ENCODE measurements at places on chromosomes 6 and 20.

GRCh38 chr6:47057830-47058540, 15.9 kb upstream of the ADGRF1 start:
- DNase-seq, result no peak
- peaks cover 6% of the 10 kb centered on the region for H3K4me1 ChIP-seq
- H3K27me3 ChIP-seq, result no peaks in the 10 kb centered on the region
- no peak overlapping the region for H3K4me3 ChIP-seq
- H3K27ac ChIP-seq, result no peak overlapping the region

GRCh38 chr6:130720076-130720715, 107.0 kb upstream of the SMLR1 start:
- no peaks in the 10 kb centered on the region for H3K36me3 ChIP-seq
- DNase-seq, result no peak
- H3K4me3 ChIP-seq, result no peak overlapping the region
- no peaks in the 10 kb centered on the region for H3K4me1 ChIP-seq
- H3K27me3 ChIP-seq, result no peaks in the 10 kb centered on the region

DNA sequence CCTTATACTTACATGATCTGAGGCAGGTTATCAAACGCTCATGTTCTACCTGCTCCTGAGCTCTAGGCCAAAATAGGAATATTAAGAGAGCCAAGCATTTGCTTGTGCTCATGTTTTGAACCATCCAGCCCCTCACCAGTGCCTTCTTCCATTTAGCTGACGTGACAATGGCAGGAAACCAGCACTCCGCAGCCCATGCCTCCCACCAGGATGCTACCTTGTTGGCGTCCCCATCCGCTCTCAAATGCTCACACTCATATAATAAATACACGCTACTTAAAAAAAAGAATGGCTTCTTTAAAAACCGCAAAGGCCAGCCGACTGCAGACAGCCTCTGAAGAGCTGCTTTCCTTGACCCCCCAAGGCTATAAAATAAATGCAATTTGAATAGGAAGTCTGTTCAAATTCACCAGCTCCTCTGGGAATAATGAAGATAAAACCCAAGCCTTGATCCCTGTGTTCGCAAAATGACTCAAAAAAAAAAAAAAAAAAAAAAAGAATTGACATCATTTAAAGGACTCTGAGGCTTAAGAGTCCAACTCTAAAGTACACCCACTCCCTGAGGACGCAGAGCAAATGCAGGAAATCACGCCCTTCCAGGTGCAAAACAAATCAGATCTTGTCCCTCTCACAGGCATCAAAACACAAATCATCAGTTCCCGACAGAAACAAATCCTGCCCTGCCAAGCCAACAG, 29.0 kb downstream of the RNASET2 start:
- H3K27ac ChIP-seq, result no peak overlapping the region
- no peak overlapping the region for H3K4me3 ChIP-seq
- H3K36me3 ChIP-seq, result no peaks in the 10 kb centered on the region
- no peaks in the 10 kb centered on the region for H3K27me3 ChIP-seq
- peaks cover 29% of the 10 kb centered on the region for H3K4me1 ChIP-seq

DNA sequence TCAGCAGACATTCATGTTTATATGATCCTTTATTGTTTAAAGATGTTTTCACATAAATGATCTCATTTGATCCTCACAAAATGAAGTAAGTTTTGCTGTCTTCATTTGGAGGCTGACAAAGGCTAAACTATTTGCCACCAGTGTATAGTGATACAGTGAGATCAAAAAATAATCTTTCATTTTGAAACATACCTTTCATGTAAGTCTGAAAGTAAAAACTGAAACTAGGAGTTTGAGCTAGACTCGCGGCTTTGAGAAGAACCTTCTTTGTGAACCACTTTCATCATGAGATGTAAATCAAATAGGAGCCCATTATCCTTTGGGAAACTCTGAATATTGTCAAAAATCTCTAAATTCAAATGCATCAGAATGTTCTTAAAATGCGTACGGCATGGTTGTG, 40.3 kb upstream of the SPTLC3 start:
- H3K4me1 ChIP-seq, result no peaks in the 10 kb centered on the region
- H3K36me3 ChIP-seq, result no peaks in the 10 kb centered on the region
- no peak for DNase-seq
- H3K27ac ChIP-seq, result no peak overlapping the region

DNA sequence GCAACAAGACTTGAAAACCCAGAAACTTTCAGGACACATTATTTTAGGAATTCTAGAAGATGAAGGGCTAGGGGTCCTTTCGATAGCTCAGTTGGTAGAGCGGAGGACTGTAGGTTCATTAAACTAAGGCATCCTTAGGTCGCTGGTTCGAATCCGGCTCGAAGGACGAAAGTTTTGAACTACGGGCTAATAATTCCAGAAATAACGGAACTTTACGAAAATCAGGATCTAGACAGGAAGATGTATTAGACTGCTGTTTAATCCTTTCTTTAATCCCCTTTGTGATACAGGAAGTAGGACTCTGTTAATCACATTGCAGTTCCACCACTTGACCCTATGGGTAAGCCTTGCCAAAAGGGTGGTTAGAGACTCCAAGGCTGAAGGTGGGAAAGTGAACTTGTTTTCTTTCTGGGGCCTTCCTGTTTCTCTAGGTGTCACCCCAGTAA, 21.2 kb upstream of the ABT1 start:
- peaks cover 6% of the 10 kb centered on the region for H3K4me1 ChIP-seq
- H3K27me3 ChIP-seq, result no peaks in the 10 kb centered on the region
- no peak overlapping the region for H3K27ac ChIP-seq
- no peak for DNase-seq
- no peaks in the 10 kb centered on the region for H3K36me3 ChIP-seq

GRCh38 chr6:149242883-149243282, 74.6 kb upstream of the TAB2 start:
- no peaks in the 10 kb centered on the region for H3K36me3 ChIP-seq
- no peak overlapping the region for H3K27ac ChIP-seq
- no peaks in the 10 kb centered on the region for H3K4me1 ChIP-seq
- DNase-seq, result no peak

DNA sequence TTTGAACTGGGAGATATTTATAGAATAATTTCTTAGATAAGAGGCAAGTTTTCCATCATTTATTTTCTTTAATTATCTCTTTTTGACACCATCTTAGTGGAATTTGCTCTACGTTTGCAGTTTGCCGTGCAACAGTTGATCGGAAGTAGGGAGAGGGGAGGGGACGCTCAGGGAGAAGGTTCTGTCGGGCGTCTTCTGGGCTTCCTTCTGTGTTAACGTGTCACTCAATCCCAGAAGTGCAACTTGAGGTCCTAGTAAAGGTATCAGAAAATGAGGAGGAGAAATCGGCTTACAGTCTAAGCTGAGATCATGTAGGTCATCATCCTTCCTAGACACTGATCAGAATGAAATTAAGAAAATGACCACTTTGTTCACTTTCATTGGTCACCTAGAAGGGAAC, 149.0 kb upstream of the SNX9 start:
- no peaks in the 10 kb centered on the region for H3K36me3 ChIP-seq
- DNase-seq, result no peak
- H3K27ac ChIP-seq, result no peak overlapping the region
- H3K27me3 ChIP-seq, result no peaks in the 10 kb centered on the region
- H3K4me1 ChIP-seq, result peaks cover 14% of the 10 kb centered on the region

GRCh38 chr20:18904624-18905023, 91.0 kb downstream of the SCP2D1 start:
- H3K27ac ChIP-seq, result no peak overlapping the region
- no peaks in the 10 kb centered on the region for H3K4me1 ChIP-seq
- no peaks in the 10 kb centered on the region for H3K36me3 ChIP-seq
- DNase-seq, result no peak
- no peak overlapping the region for H3K4me3 ChIP-seq
- H3K27me3 ChIP-seq, result no peaks in the 10 kb centered on the region

GRCh38 chr6:30411515-30412207, 66.7 kb downstream of the RPP21 start:
- H3K4me1 ChIP-seq, result no peaks in the 10 kb centered on the region
- H3K27ac ChIP-seq, result no peak overlapping the region
- H3K36me3 ChIP-seq, result no peaks in the 10 kb centered on the region
- H3K27me3 ChIP-seq, result peaks cover 4% of the 10 kb centered on the region
- H3K4me3 ChIP-seq, result no peak overlapping the region

GRCh38 chr6:15880262-15880973, 217.6 kb upstream of the DTNBP1 start:
- no peaks in the 10 kb centered on the region for H3K4me1 ChIP-seq
- no peak for DNase-seq
- H3K27me3 ChIP-seq, result no peaks in the 10 kb centered on the region
- no peaks in the 10 kb centered on the region for H3K36me3 ChIP-seq
- no peak overlapping the region for H3K27ac ChIP-seq
- H3K4me3 ChIP-seq, result no peak overlapping the region

- H3K4me1 ChIP-seq, result no peaks in the 10 kb centered on the region
- no peaks in the 10 kb centered on the region for H3K36me3 ChIP-seq
- no peak for DNase-seq
- H3K4me3 ChIP-seq, result no peak overlapping the region
Measured at GRCh38 chr20:36317675-36318074, 11.5 kb downstream of the DLGAP4 start.

DNA sequence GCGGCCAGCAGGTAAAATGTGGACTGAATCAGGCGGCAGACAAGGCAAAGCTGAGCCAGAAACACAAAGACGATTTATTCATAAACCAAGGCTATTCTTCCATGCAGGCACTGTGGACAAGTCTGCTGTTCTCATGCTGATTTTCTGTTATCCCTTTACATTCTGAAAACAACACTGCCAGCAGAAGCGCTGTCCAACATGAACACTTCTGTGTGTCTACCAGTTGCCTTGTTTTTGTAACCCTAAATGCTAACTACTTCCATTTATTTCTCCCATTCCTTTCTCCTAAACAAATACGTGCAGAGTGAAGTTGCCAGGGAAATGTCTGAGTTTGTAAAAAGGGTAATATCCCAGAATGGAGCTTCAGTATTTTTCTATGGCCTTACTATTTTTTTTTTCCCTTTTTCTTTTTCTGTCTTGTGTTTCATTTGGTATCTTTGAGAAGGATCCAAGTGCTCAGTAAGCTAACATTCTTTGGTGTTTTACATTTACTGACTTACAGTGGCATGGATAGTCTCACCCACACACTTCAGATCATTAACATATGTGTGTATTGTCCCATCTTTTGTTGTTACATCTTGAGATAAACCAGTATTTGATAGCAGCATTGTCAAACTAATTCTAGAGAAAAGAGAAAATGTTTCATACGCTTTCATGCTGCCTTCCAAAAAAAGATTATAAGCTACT, 1308.9 kb upstream of the MAP3K7 start:
- H3K4me1 ChIP-seq, result no peaks in the 10 kb centered on the region
- H3K4me3 ChIP-seq, result no peak overlapping the region
- no peaks in the 10 kb centered on the region for H3K27me3 ChIP-seq
- DNase-seq, result no peak
- no peak overlapping the region for H3K27ac ChIP-seq

DNA sequence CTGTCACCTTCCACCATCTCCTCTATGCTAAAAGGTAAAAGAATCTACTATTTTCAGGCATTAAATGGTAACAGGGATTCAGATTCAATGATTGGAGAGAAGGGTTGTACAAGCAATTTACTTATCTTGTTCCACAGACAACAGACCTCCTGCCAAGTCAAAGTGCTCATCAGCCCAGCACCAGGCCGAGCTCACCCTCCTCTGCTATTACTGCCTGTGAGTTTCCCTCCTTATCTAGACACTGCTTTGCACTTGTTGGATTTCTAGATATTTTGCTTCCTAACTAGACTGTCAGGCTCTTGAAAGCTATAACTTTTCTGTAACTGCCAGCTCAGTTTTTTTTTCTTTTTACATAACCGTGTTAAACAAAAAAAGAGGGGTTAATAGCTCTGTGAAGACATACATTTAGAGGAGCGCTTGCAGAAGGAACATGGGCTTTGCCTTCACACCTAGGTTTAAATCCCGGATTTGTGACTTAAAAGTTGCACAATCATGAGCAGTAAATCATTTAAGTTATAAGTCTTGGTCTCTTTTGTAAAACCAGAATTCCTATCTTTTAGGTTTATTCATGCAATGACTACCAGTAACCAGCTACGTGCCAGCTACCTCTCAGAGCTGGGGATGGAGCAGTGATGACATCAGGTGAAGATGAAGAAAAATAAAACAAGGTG, 1.1 kb upstream of the FAM162B start:
- no peak overlapping the region for H3K4me3 ChIP-seq
- DNase-seq, result no peak
- H3K4me1 ChIP-seq, result peaks cover 16% of the 10 kb centered on the region
- H3K27ac ChIP-seq, result no peak overlapping the region
- H3K27me3 ChIP-seq, result no peaks in the 10 kb centered on the region

DNA sequence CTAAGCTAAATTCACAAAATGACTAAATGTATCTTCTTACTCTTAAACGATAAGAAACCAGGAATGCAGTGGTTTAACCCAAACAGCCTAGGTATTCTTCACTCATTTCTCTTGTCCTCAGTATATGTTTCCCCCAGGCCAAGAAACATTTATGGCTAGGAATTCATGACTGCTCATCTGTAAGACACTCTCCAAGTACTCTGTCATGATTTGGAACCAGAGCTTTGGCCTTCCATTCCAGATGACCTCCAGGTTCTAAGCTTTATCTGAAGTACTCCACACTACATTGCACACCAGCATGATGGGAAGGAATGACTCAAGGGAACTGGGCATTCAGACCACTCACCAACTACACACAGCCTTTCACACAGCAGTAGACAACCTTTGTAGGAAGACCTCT, 29.3 kb downstream of the NT5E start:
- H3K27me3 ChIP-seq, result no peaks in the 10 kb centered on the region
- DNase-seq, result no peak
- no peak overlapping the region for H3K4me3 ChIP-seq

DNA sequence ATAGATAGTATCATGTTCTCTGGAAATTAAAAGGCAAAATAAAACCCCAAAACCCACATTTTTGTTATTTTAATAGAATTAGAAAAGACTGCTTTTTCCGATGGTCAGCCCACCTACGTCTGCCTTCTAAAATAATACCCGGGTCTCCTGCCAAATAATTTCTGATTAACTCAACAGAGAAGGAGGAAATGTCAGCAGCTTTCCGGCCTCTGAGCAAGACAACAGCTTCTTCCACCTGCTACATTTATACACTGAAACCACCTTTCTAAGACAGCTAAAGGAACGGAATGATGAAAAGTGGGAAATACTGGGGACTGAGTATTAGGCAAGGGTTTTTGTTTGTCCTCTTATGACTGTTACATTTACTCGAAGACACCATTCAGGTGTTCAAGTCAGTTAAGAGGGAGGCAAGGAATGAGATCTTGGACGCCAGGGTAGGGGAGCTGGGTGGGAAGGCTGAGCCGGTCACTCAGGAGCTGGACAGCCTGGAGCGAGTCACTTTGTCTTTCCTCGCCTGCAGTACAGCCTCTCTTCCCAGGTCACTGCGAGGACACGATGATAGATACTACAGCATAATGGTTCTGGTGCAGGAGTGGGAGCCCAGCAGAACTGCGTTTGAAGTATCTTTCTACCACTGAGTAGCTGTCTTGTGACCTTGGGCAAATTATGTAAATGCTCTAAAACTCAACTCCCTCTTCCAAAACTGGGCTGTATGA, 96.3 kb upstream of the QKI start:
- DNase-seq, result no peak
- no peak overlapping the region for H3K4me3 ChIP-seq
- H3K27me3 ChIP-seq, result no peaks in the 10 kb centered on the region
- H3K4me1 ChIP-seq, result no peaks in the 10 kb centered on the region
- H3K36me3 ChIP-seq, result no peaks in the 10 kb centered on the region

DNA sequence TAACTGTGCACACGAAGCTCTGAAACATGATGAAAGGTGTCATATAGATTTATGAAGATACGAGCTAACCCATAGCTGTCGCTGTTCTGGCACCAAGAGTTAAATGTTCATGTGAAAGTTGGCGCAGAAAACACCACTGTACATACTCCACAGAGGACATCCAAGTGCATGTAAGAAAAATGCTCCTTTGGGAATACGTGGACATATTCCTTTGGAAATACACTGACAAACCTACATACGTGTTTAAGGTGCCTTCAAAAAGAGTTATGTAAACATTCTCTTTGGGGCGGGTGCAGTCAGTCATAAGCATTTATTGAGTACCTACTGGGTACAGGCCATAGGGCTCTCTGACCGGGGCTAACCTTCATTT, 723 bp upstream of the ARID1B start:
- peak overlapping the region; percentile 83 for H3K4me3 ChIP-seq
- H3K4me1 ChIP-seq, result no peaks in the 10 kb centered on the region
- H3K27ac ChIP-seq, result peak overlapping the region; percentile 99
- DNase-seq, result no peak
